ENCODE measurements at places on chromosomes 5 and 9.

- no peak for DNase-seq
Measured at GRCh38 chr5:105430516-105430915, 1867.9 kb upstream of the NUDT12 start.

- DNase-seq, result no peak
Measured at GRCh38 chr9:125626187-125626586, 80.8 kb downstream of the MAPKAP1 start.

GRCh38 chr5:93189707-93190120 is 391.3 kb downstream of the NR2F1-AS1 start:
- no peak for DNase-seq

GRCh38 chr5:176167800-176168199 is 70.4 kb upstream of the SIMC1 start:
- DNase-seq, result no peak

GRCh38 chr5:73564675-73565074 is 764 bp downstream of the ANKRA2 start:
- no peak for DNase-seq

All from T-helper 2 cell treated with Interferon-gamma antibody and Interleukin-4, amounts not matched to agents 5 μg/mL and 100 μg/mL, for 36 hours (primary cell).